ENCODE measurements at places on chromosomes 11 and 22.

DNA sequence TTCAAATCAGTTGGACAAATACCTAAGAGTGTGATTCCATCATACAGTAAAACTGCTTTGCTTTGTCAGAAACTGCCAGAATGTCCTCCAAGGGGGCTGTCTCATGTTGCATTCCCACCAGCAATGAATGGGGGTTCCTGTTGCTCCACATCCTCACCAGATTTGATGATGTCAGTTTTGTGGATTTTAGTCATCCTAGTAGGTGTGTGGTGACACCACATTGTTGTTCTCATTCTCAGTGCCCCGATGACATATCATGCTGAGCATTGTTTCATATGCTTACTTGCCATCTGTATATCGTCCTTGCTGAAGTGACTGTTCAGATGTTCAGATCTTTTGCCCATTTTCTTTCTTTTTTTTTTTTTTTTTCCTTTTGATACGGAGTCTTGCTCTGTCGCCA, 37.0 kb downstream of the CDPF1 start:
- no peak for DNase-seq

GRCh38 chr22:36663561-36663960, 40.0 kb downstream of the CACNG2 start:
- DNase-seq: no peak

GRCh38 chr11:133824593-133824992, 20.7 kb downstream of the SPATA19 start:
- DNase-seq: no peak

DNA sequence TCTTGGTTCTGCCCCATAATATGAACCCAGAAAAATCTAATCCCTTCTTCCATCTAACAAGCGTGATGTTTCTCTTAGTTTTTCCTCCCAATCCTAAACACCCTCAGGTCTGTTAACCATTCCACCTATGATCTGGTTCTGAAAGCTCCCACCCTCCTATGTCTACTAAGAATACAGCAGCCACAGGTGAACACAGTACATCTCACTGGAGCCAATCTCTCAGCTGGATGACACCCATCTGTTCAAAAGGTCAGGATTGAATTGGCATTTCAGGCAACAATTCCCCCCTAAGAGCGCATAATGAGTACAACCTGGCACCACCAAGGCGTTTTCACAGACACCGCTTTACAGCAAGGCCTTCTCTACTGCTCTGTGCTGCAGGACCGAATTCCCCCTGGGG, 19.0 kb upstream of the APOA1 start:
- DNase-seq: no peak

Measured in cardiac fibroblast (primary cell).